ENCODE measurements at places on chromosomes 11 and 22.
A peak's percentile ranks its signal among the peaks of the same experiment; 100 is the strongest.

GRCh38 chr11:61973476-61974162 lies 6.2 kb upstream of the FTH1 start:
- no peak for DNase-seq

GRCh38 chr11:16607675-16608644 lies 130.5 kb upstream of the C11orf58 start:
- peak; percentile 57 for DNase-seq

- DNase-seq = no peak
Observed at GRCh38 chr22:42873356-42873755, 16.3 kb upstream of the ARFGAP3 start.

GRCh38 chr11:24828938-24829605 lies 332.2 kb downstream of the LUZP2 start:
- no peak for DNase-seq

DNA sequence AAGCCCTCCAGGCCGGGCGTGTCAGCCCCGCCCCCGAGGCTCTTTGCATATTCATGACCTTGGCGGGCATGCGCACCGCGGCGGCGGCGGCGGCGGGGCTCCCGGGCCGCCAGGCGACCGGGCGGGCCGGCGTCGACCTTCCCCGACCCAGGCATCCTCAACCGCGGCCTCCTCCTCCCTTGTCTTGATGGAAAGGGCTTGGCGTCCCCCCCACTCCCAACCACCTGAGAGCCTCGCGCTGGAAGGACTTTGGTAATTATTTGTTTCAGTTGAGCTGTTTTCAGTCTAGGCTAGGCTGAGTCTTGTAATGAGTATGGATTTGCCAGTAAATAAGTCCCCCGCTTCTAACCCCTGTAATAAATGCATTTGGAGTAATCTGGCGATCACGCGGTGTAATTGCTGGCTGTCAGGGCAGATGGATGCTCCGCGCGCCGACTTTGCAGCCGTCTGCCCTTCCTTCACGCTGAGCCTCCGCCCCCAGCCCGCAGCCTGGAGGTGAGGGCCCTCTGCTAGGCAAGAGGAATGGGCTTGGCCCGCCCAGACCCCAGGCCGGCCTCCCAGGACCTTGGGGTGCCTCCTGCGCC lies 25.2 kb downstream of the FLRT1 start:
- peak; percentile 32 for DNase-seq

- no peak for DNase-seq
Observed at GRCh38 chr22:23157560-23158515, 12.6 kb downstream of the RAB36 start.

- no peak for DNase-seq
Observed at GRCh38 chr11:12900496-12900895, 108.6 kb upstream of the RASSF10 start.
